ENCODE measurements at places on chromosomes 6 and 20.

GRCh38 chr6:75735491-75736186 is 13.4 kb upstream of the MYO6 start:
- no peaks in the 10 kb centered on the region for H3K27me3 ChIP-seq
- peaks cover 2% of the 10 kb centered on the region for H3K4me1 ChIP-seq
- H3K27ac ChIP-seq, result peak overlapping the region; percentile 74
- no peaks in the 10 kb centered on the region for H3K36me3 ChIP-seq

DNA sequence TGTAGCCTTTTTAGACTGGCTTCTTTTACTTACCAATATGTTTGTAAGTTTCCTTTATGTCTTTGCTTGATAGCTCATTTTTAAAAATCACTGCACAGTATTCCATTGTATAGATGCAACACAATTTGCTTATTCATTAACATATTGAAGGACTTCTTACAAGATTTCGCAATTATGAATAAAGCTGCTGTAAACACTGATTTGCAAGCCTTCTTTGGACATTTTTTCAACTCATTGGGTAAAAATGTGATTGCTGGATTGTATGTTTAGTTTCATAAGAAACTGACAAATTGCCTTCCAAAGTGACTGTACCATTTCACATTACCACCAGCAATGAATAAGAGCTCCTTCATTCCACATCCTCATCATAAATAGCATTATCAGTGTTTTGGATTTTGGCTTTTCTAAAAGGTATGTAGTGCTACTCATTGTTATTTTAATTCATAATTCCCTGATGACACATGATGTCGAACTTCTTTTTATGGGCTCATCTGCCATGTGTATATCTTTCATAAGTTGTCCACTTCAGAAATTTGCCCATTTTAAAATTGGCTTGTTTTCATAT is 80.7 kb downstream of the TFAP2B start:
- peaks cover 2% of the 10 kb centered on the region for H3K36me3 ChIP-seq
- DNase-seq, result no peak
- H3K4me1 ChIP-seq, result no peaks in the 10 kb centered on the region
- no peaks in the 10 kb centered on the region for H3K27me3 ChIP-seq
- no peak overlapping the region for H3K4me3 ChIP-seq

DNA sequence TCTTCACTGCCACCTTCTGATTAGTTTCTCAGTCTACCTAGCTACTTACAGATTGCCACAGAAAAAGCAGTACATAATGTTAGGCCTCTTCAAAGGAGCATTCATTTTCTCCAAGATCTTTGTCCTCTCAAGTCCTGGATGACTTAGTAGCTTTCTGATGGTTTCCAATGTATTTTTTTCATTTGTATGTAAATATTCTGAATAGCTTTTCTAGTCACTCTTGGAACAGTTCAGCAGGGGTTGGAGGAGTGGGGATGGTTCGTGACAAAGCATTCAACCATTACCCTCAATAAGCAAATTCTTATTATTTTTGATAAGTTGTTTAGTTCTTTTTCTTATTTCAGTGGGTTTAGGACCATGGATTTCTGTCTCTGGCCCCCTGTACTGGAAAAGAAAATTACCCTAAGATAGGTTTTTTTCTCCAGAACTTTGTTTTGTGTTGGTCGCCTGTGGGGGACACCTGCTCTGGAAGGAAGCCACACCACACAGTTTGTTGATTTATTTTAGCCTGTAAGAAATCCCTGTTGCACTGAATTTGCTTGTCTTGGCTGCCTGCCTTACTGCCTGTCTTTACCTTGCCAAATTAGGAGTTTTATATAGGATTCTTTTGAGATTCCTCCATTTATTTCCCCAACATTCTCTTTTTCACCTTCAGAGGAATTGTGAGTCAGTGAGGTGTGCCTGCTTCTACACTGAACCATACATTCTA is 247.9 kb downstream of the RFPL4B start:
- no peak overlapping the region for H3K4me3 ChIP-seq
- H3K27ac ChIP-seq, result no peak overlapping the region
- no peak for DNase-seq
- no peaks in the 10 kb centered on the region for H3K36me3 ChIP-seq
- H3K27me3 ChIP-seq, result no peaks in the 10 kb centered on the region

- no peaks in the 10 kb centered on the region for H3K27me3 ChIP-seq
- H3K4me1 ChIP-seq, result no peaks in the 10 kb centered on the region
- H3K27ac ChIP-seq, result no peak overlapping the region
- no peaks in the 10 kb centered on the region for H3K36me3 ChIP-seq
- H3K4me3 ChIP-seq, result no peak overlapping the region
Observed at GRCh38 chr6:9532621-9533557, 882.0 kb downstream of the TFAP2A start.

DNA sequence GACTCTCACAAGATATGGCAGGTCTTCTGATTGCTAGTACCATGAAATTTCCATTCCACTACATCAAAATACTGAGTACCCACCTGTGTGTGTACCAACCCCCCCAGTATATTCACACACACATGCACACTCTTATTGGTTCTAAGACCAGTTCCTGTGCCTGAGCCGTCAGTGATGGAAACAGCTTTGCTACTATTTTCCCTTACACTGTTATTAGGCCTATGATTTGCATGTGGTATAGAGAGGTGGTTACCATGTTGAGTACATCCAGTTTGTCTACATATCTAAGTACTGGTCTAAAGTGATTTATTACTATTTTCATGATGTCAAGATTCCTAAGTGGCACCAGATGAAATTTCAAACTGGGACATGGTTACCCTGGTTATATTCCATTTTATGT is 459.9 kb downstream of the BCKDHB start:
- no peaks in the 10 kb centered on the region for H3K36me3 ChIP-seq
- H3K4me3 ChIP-seq, result no peak overlapping the region
- H3K4me1 ChIP-seq, result no peaks in the 10 kb centered on the region
- H3K27me3 ChIP-seq, result no peaks in the 10 kb centered on the region
- no peak overlapping the region for H3K27ac ChIP-seq

DNA sequence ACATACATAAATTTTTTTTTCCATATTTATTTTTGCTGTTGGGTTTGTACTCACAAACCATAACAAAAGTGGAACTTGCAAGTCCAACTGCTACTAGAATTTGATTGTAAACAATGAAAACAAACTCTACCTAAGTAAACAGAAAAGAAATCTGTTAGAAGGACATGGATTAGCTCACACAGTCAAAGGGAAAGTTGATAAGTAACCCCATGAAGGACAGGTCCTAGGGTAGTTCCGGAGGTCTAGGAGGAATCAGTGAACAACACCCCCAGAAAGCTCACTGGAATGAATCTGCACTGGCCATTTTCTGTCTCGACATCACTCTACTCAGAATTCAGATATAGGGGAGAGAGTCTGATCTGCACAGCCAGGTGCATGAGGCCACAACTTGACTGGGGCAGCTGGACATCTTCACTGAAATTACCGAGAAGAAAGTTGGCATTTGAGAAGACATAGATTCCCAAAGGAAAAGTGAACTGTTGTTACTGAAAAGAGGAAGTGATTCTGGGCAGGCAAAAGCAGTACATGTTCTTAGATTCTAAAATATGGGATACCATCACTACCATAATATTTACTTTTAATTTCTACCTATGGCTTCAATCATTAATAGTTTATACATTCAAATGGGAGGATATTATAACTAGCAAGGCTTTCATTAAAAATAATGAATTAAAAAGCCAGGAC is 76.4 kb downstream of the HMGN3 start:
- peak overlapping the region; percentile 48 for H3K27ac ChIP-seq
- H3K36me3 ChIP-seq, result no peaks in the 10 kb centered on the region
- H3K27me3 ChIP-seq, result no peaks in the 10 kb centered on the region
- DNase-seq, result no peak
- H3K4me3 ChIP-seq, result no peak overlapping the region

DNA sequence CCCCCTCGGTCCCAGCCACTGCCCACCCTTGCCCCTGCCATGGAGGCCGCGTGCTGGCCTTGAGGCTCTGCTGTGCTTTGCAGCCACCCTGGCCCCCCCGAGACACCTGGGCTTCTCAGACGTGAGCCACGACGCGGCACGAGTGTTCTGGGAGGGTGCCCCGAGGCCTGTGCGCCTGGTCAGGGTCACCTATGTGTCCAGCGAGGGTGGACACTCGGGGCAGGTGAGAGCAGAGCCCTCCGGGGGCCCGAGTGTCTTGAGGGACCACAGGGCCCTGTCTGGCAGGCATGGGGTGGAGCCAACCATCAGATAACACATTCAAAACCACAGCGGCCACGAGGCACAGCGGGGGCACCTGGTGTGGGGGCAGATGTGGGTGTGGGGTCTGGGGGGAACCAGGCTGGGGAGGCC is 18.9 kb downstream of the COL20A1 start:
- H3K4me1 ChIP-seq, result no peaks in the 10 kb centered on the region
- no peaks in the 10 kb centered on the region for H3K36me3 ChIP-seq
- H3K27me3 ChIP-seq, result no peaks in the 10 kb centered on the region
- H3K4me3 ChIP-seq, result no peak overlapping the region
- no peak overlapping the region for H3K27ac ChIP-seq

DNA sequence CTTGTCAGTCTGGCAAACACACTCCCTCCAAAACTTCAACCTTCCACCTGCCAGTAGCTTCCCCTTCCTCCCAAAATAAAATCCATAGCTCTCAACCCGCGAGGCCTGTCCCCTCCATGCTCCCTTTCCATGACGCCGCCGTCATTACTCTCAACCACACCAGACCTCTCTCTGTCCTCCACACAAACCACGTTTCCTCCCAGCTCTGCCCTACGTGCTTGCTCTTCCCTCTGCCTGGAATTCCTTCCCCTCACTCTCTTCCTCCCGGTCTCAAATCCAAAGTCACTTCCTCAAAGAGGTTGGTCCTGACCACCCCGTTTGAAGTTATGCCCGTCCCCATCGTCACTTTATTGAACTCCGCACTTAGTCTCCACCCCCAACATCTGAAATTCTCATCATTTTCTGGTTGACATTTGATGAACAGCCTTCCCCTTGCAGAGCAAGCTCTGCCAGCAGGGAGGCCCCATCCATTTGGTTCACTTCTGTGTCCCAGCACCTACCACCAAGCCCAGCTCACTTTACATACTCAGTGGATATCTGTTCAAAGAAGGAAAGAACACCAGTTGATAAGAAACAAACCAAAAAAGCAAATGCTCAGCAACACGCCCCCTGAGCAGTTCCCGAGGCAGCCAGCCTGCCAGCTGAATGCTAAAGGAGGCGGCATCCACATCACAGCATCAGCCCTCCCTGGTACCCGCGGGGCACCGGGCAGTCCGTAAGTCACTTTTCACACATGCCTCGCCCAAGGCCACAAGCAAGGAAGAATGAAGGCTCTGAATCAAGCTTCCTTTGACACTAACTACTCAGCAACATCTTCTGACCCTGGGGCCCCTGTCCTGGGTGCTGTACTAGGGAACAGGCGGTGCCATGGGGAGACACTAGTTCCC is 125.0 kb downstream of the NFATC2 start:
- H3K27me3 ChIP-seq, result no peaks in the 10 kb centered on the region
- H3K27ac ChIP-seq, result no peak overlapping the region

GRCh38 chr6:2665146-2666070 is 85.3 kb downstream of the MYLK4 start:
- H3K4me1 ChIP-seq, result peaks cover 4% of the 10 kb centered on the region
- no peaks in the 10 kb centered on the region for H3K36me3 ChIP-seq
- H3K4me3 ChIP-seq, result no peak overlapping the region
- DNase-seq, result no peak

All from progenitor cell of endocrine pancreas (in vitro differentiated cells).